A549 treated with DMSO at 1 μM for 4 hours (cell line): ENCODE measurements at places on chromosomes 6 and 20. TPM values are rescaled to one million over a fixed set of nuclear protein-coding genes. Genes with fewer than 3 reads are reported as not detected.

The SEMG1 gene
- not detected in 5 replicates for total RNA-seq

The CASS4 gene
- 0.05 to 0.06 TPM (median 0.06 TPM) in 3 of 5 replicates, not detected in the others for total RNA-seq

The VARS1 gene
- total RNA-seq = 52.7 to 64.9 TPM (median 59.0 TPM) in 5 replicates

The FGD2 gene
- not detected in 5 replicates for total RNA-seq

The SLC26A8 gene
- total RNA-seq = not detected in 5 replicates

The HRH3 gene
- total RNA-seq = not detected in 5 replicates

The CD93 gene
- not detected in 5 replicates for total RNA-seq

The SCGN gene
- total RNA-seq = 0.06 to 0.23 TPM (median 0.16 TPM) in 3 of 5 replicates, not detected in the others

The ECT2L gene
- total RNA-seq = not detected in 5 replicates

The SEL1L2 gene
- not detected in 5 replicates for total RNA-seq

The HSPA12B gene
- total RNA-seq = 0.28 to 0.53 TPM (median 0.38 TPM) in 5 replicates

The ENPP1 gene
- 1.1 to 2.3 TPM (median 1.5 TPM) in 5 replicates for total RNA-seq

The PRDM1 gene
- total RNA-seq = 3.6 to 5.0 TPM (median 4.2 TPM) in 5 replicates

The PLEKHG1 gene
- 0.33 to 0.90 TPM (median 0.50 TPM) in 5 replicates for total RNA-seq

The NMBR gene
- not detected in 5 replicates for total RNA-seq

The ARG1 gene
- not detected in 5 replicates for total RNA-seq

The SLC22A16 gene
- not detected in 5 replicates for total RNA-seq

The CDH26 gene
- total RNA-seq = 0.09 to 0.28 TPM (median 0.12 TPM) in 4 of 5 replicates, not detected in the other

The MATN4 gene
- total RNA-seq = 0.09 to 0.14 TPM (median 0.13 TPM) in 4 of 5 replicates, not detected in the other

The MDC1 gene
- 14.9 to 23.1 TPM (median 18.3 TPM) in 5 replicates for total RNA-seq

The HEY2 gene
- 0.06 to 0.09 TPM (median 0.08 TPM) in 5 replicates for total RNA-seq

The MYMX gene
- not detected in 5 replicates for total RNA-seq

The KIF25 gene
- 0.06 to 0.07 TPM in 2 of 5 replicates, not detected in the others for total RNA-seq

The HTR1E gene
- total RNA-seq = not detected in 5 replicates

The LCA5 gene
- total RNA-seq = 0.59 to 1.3 TPM (median 1.0 TPM) in 5 replicates

The GSTA3 gene
- not detected in 5 replicates for total RNA-seq

The MAP3K7 gene
- 11.3 to 15.2 TPM (median 13.7 TPM) in 5 replicates for total RNA-seq

The BTN1A1 gene
- 0.04 TPM in 1 of 5 replicates, not detected in the others for total RNA-seq

The HCRTR2 gene
- total RNA-seq = not detected in 5 replicates

The ABHD12 gene
- total RNA-seq = 78.0 to 96.8 TPM (median 93.6 TPM) in 5 replicates

The APOBEC2 gene
- not detected in 5 replicates for total RNA-seq

The CCM2L gene
- 0.28 to 0.78 TPM (median 0.62 TPM) in 5 replicates for total RNA-seq

The ABHD16B gene
- 0.05 TPM in 1 of 5 replicates, not detected in the others for total RNA-seq

The OR2B6 gene
- 0.17 to 0.25 TPM (median 0.17 TPM) in 3 of 5 replicates, not detected in the others for total RNA-seq

The OR2J3 gene
- total RNA-seq = not detected in 5 replicates

The GCNT2 gene
- total RNA-seq = 6.6 to 9.8 TPM (median 7.8 TPM) in 5 replicates

The DDAH2 gene
- total RNA-seq = 27.0 to 30.0 TPM (median 27.6 TPM) in 5 replicates

The PACRG gene
- total RNA-seq = 0.12 TPM in 1 of 5 replicates, not detected in the others

The EDN3 gene
- total RNA-seq = 0.05 to 0.10 TPM (median 0.07 TPM) in 4 of 5 replicates, not detected in the other

The BHLHE23 gene
- not detected in 5 replicates for total RNA-seq

The PRSS35 gene
- 0.05 to 0.11 TPM (median 0.09 TPM) in 4 of 5 replicates, not detected in the other for total RNA-seq

The BMP6 gene
- total RNA-seq = 14.1 to 21.4 TPM (median 18.5 TPM) in 5 replicates

The HLA-B gene
- total RNA-seq = 22.4 to 31.2 TPM (median 26.4 TPM) in 5 replicates

The UNC5CL gene
- total RNA-seq = 0.28 to 0.38 TPM (median 0.33 TPM) in 5 replicates

The RNF217 gene
- 4.9 to 8.0 TPM (median 6.9 TPM) in 5 replicates for total RNA-seq

The RPRD1B gene
- 23.8 to 32.4 TPM (median 29.2 TPM) in 5 replicates for total RNA-seq

The SLC17A1 gene
- total RNA-seq = 0.06 TPM in 2 of 5 replicates, not detected in the others

The SIRPB1 gene
- 0.43 to 0.99 TPM (median 0.66 TPM) in 5 replicates for total RNA-seq

The LY6G5C gene
- 0.95 to 2.0 TPM (median 1.3 TPM) in 5 replicates for total RNA-seq

The NKX2-2 gene
- total RNA-seq = not detected in 5 replicates

The SOX18 gene
- 1.1 to 2.3 TPM (median 1.7 TPM) in 5 replicates for total RNA-seq

The RWDD2A gene
- total RNA-seq = 1.2 to 1.8 TPM (median 1.6 TPM) in 5 replicates

The WFDC10B gene
- total RNA-seq = not detected in 5 replicates

The C6orf132 gene
- total RNA-seq = 1.1 to 1.3 TPM (median 1.3 TPM) in 5 replicates

The CDH4 gene
- total RNA-seq = 6.7 to 10.3 TPM (median 8.4 TPM) in 5 replicates

The TSHZ2 gene
- not detected in 5 replicates for total RNA-seq

The RIPOR3 gene
- total RNA-seq = 0.06 TPM in 1 of 5 replicates, not detected in the others
